ENCODE measurements at places on chromosomes 6 and 20.

GRCh38 chr6:148830614-148831013, 83.8 kb downstream of the UST start:
- DNase-seq, result no peak

- DNase-seq, result no peak
Observed at GRCh38 chr6:163398815-163399214, 15.7 kb upstream of the QKI start.

DNA sequence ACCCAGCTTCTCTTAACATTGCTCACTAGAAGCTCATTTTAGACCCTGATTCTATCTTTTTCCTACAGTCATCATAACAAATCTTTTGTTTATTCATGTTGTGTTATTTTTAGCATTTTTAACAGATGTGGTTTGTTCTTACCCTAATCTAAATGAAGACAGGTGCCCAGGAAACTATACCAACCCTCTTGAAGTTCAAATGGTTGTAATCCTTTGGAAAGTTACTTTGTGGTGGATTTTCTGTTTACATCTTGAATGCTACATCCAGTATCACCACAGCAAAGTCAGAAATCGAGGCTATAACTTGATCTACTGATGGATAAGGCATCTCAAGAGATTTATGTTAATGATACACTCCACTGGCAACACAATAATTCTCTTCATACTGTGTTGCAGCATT, 26.2 kb downstream of the SMAP1 start:
- DNase-seq, result no peak

GRCh38 chr6:24779416-24780016, 4.8 kb downstream of the GMNN start:
- DNase-seq, result peak; percentile 57

- no peak for DNase-seq
Observed at GRCh38 chr20:49682278-49682677, 31.4 kb downstream of the B4GALT5 start.

- no peak for DNase-seq
Observed at GRCh38 chr20:37245216-37246150, 16.1 kb downstream of the GHRH start.

- no peak for DNase-seq
Observed at GRCh38 chr20:63520934-63521601, 503 bp downstream of the PPDPF start.

- DNase-seq, result no peak
Observed at GRCh38 chr6:20879526-20879925, 345.3 kb downstream of the CDKAL1 start.

GRCh38 chr6:12170351-12171092, 119.6 kb upstream of the EDN1 start:
- no peak for DNase-seq

GRCh38 chr20:8066662-8067061, 47.1 kb upstream of the TMX4 start:
- no peak for DNase-seq

- no peak for DNase-seq
Observed at GRCh38 chr6:41785689-41786450, 1.6 kb upstream of the TOMM6 start.

DNA sequence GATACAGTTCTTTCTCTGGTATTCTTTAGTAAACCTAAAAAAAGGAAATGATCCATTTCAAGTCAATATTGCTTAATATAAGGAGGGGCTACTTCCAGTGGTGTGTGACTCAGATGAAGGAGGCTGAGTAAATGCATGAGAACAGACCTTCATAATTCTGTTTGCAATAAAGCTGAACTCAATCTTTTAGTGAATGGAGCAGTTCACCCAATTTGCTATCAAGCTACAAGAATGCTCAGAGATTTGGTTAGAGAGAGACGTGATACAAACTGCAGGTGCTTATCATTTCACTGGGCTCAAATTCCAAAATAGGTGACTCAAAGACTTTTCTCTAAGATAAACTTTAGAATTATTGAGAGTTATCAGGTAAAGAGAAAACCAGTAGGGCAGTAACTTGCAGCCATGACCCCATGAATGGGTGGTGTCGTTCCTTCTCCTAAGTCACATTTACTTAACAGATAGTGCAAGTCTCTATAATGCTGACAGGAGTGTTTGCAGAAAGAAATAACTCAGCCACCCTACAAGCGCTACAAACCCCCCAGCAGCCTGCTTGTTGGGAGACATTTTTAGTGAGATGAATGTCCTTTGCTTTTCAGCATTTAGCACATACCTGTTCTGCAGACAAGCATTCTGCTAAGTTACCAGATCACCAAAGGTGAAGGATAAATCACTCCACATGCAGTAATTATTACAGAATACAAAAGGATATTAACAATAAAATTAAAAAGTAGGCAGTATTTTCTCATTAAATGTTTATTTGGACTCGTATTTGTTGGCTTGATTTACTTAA, 16.4 kb upstream of the BLOC1S5 start:
- DNase-seq, result no peak

GRCh38 chr20:62511915-62512610, 36.3 kb upstream of the GATA5 start:
- DNase-seq, result no peak

DNA sequence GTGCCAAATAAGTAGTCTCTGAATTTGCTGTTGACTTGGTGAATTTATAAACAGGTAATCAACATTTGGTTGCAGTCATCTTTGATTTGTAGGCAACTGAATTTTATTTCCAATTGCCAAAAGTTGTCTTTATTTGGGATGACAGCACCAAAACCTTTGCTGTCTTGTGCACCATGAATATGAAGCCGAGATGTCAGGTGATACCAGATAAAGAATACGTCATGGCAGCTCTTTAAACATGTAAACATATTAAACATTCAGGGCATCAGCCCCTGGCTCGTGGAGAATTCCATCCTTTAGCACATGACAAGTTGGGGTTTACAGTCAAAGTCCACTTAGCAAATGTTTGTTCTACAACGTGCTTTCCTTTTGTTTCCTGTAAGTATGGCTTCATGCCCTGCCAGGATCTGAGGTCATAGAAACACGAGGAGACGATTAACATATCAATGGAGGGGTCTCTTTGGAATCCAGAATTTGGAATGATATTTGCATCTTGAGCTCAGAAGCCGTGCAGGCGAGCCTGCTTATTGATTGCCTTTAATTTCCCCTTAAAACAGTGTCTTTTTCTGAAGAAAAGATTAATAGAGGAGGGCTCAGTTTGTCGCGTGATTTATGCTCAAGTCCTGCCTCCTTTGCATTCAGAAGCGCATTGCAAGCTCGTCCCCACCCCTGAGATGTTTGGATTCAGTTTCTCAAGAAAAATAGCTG, 170.2 kb upstream of the ZNF217 start:
- DNase-seq, result no peak

- DNase-seq, result no peak
Observed at GRCh38 chr6:144434308-144434990, 149.3 kb downstream of the UTRN start.

- DNase-seq, result no peak
Observed at GRCh38 chr6:118784641-118785164, 109.2 kb upstream of the ASF1A start.

- DNase-seq, result no peak
Observed at GRCh38 chr6:111159633-111160032, 72.3 kb downstream of the SLC16A10 start.

DNA sequence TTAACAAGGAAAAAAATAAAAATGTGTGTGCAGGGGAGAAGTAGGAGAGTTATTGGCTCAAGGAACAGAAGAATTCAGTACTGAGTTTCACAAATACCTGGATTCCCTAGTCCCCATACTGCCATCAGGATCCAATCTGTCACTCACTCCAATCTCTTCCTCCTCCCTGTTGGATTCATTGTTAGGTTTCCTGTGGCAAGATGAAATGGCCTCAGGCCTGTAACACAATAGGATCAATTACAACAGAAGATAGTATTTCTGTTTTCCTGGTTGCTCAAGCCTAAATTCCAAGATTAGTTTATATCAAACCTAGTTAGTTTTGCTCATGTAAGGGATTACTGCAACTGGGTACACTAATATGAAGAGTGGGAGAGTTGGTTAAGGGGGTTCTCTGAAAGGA, 24.4 kb downstream of the HCRTR2 start:
- no peak for DNase-seq

GRCh38 chr6:108760126-108761050, 87.8 kb upstream of the ARMC2 start:
- no peak for DNase-seq

- DNase-seq, result no peak
Observed at GRCh38 chr6:107116328-107116892, 1.1 kb upstream of the BEND3 start.

DNA sequence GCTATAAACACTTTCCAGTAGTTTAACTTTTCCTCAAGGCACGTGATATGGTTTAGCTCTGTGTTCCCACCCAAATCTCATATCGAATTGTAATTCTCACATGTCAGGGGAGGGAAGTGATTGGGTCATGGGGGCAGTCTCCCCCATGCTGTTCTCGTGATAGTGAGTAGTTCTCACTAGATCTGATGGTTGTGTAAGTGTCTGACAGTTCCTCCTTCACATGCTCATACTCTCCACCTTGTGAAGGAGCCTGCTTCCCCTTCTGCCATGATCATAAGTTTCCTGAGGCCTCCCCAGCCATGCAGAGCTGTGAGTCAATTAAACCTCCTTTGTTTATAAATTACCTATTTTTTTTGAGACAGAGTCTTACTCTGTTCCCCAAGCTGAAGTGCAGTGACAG, 127.9 kb downstream of the DTNBP1 start:
- no peak for DNase-seq

DNA sequence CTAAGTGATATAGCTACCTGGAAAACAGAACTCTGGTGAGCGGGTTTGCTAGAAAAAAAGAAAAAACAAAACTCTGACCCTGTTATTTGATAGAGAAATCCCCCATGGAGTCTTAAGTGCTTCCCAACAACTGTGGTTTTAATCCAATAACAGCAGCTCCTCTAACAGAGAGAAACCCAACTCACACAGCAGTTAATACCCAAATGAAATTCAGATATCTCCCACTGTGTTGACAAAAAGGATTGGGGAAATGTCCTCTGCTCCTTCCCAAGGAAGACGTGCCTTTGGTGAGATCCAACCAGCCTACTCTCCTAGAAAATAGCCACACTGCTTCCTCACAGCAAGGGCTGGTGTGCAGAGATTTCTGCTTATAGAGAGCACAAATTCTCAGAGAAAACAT, 200.4 kb upstream of the FBXL4 start:
- DNase-seq, result no peak

- DNase-seq, result no peak
Observed at GRCh38 chr6:155287762-155288161, 23.9 kb downstream of the CLDN20 start.

GRCh38 chr6:150176152-150176551, 33.3 kb downstream of the PPP1R14C start:
- no peak for DNase-seq

GRCh38 chr6:167811442-167812087, 15.1 kb upstream of the AFDN start:
- no peak for DNase-seq
